ENCODE measurements at places on chromosomes 2 and 18.

DNA sequence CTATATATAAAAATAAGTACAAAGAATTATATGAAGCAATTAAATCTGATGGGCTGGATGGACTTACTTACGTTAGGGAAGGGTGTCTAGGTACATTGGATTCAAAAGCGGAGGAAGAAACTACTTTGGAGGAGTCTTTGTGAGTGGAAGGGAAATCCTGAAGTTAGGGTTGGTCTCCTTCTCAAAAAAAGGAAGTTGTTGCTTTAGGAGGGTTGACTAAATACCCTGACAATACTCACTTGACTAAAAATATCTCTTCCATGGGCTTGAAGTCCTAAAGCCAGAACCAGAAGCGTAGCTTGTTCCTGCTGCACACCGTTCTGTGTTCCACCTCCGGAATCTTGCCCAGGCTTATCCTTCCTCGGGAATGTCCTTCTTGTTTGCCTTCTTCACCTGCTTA is 143.3 kb upstream of the ZEB2 start:
- no peak for DNase-seq

- DNase-seq, result no peak
These were observed 230.0 kb upstream of the RASGRP3 start for GRCh38 chr2:33246432-33246831.

- no peak for DNase-seq
These were observed 6.0 kb upstream of the CRYBA2 start for GRCh38 chr2:218999021-218999880.

GRCh38 chr2:217276433-217276832 is 416.6 kb upstream of the TNP1 start:
- no peak for DNase-seq

DNA sequence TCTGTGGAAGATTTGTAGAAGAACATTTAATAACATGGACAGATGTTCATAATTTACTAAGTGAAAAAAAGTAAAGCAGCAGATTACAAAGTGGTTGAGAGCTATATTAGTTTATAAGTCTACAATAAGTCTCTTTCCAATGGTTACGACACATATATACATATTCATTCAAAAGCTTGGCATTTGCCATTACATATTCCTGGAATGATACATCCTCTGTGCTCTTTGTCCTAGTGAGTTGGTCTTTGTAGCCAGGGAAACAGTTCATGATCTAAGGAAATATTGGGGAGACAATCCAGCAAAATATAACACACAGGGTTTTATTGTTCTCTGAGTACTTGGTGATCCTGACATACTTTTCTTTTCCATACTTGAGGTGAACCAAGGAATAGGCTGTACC is 32.5 kb upstream of the SOS1 start:
- no peak for DNase-seq

DNA sequence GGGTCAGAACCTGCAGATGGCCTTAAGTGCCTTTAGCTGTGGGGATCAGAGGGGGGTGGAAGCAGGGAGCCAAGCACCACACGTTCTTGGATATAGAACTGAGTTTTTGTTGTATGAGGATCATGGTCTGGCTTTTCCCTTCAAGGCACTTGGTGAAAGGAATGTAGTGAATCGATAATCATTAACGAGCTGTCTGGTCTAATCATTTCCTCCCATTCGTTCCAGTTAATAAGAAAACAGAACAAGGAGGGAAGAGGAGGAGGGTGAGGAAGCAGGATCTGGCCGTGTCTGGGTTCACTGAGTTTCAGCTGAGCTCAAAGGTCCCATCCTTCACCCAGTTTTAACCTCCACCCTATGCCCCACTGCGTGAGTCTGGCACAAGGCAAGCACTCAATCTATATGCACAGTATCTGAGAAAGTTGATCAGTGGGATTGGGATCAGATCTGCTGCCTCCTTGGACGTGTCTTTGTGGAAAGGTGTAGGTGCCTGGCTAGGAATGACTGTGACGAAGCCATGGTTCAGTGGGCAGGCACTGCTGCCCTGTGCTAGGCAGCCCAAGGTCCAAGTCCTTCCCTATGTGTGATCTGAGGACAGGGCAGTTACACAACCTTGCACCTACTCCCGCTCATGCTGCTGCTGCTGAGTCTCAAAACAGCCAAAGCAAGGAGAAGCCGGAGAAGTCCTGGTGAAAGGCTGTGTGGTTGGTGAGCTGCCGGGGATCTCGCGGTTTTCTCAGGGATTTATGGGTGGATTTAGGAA is 54.8 kb downstream of the GALNT14 start:
- no peak for DNase-seq

DNA sequence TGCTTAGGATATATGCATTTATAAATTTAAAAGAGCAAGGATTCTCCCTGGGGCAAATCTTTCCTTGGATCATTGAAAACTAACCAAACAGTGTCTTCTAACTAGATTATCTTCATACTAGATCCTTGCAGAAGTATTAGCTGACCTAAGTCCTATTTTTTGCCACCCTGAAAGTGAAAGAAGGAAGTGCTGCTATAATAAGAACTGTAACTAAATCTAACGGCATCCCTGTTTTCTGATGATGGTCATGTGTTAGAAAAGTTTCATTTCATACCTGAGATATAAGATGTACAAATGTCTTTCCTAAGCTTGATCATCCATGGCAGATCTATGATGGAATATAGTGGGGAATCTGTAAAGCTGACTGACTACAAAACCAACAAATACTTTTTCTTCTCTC is 102.7 kb downstream of the MAP2 start:
- DNase-seq, result no peak

- DNase-seq, result no peak
These were observed 34.9 kb downstream of the CTIF start for GRCh38 chr18:48573632-48574283.

- no peak for DNase-seq
These were observed 56.8 kb downstream of the SLC4A10 start for GRCh38 chr2:161681046-161681445.

GRCh38 chr2:207539470-207539869 is 9.7 kb downstream of the CREB1 start:
- DNase-seq, result no peak

GRCh38 chr2:64595397-64596176 is 58.1 kb downstream of the SERTAD2 start:
- DNase-seq, result no peak

DNA sequence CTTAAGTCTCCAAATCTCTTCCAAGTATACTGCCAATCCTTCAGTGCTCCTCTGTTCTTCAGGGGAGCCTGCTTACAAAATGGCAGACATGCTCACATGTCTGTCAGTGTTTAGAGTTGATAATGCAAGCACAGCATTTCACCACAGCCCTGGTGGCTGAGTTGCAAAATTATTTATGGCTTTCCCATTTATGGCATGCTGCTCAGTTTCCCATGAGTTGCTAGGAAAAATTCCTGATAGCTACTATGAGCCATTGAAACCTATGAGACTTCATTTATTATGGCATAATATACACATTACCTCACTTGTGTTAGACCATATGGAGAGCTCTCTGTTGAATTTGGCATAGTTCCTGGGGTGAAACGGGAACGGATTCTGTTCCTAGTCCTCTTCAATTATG is 448.7 kb upstream of the TCF4 start:
- no peak for DNase-seq

- DNase-seq, result no peak
These were observed 27.0 kb downstream of the UXS1 start for GRCh38 chr2:106167067-106167466.

DNA sequence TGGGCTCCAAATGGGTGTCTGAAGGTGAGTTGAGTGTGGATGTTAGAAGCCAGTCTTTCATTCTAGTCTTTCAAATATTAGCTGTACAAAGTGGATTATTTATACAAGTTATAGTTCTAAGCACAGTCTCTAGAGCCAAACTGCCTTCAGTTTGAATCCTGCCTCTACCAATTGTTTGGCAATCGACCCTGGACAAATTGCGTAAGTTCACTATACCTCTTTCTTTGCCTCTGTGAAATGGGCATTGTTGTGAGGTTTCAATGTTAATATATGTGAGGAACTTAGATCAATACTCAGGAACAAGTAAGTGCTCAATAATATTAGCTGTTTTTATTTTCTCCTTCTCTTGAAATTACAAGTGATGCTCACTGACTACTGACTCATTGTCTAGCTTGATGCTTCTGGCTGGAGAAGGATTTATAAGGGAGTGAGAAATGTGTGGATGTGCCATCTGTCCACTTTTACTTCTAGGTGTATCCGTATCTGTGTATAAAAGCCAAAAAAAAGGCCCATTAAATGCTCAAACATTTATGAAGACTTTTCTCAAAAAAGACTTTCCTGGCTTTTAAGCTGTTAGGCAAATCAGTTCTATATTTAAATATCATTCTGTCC is 48.1 kb upstream of the RAPH1 start:
- DNase-seq, result no peak

GRCh38 chr18:8701546-8702118 is 3.7 kb upstream of the MTCL1 start:
- no peak for DNase-seq

DNA sequence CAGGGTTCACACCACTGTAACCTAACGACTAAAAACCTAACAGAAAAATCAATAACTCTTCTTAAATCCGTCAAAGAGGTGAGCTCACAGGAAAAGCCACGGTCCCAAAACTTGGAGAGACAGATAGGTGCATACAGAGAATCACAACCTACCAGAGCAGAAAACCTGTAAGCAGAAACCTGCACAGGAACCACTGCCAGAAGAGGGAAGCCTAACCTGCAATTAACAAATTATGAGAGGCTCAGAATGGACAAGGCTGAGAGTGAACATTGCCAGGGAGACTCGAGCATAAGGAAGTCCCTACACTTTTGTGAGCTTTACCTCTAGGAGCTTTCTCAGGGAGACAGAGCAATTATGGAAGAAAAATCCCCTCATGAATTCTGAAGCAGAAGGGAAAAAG is 156.2 kb upstream of the NETO1 start:
- no peak for DNase-seq
